ENCODE measurements at places on chromosomes 3 and 15.

DNA sequence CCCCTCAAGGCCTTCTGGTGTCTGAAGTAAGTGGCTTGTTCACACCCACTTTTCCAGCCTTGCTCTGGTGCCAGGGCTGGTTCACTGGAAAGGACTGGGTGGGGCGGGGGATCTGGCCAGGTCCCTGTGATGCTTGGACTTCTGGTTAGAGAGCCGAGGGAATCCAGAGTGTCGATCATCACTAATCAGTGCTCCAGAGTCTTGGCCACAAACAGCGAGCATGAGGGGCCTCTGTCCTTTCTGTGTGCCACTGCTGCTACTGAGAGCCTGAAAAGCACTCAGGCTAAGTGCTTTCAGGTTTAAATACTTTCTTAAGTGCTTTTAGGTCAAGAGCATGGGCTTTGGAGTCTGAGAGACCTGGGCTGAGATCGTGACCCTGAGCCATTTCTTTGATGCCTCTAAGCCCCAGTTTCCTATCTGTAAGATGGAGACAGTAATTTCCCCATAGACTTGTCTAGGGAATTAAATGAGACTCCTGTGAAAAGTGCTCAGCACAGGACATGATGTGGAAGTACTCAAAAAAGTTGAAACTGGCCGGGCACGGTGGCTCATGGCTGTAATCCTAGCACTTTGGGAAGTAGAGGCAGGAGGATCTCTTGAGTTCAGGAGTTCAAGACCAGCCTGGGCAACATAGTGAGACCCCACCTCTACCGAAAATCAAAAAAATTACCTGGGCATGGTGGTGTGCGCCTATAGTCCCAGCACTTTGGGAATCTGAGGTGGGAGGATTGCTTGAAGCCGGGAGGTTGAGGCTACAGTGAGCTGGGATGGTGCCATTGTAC, 53.8 kb upstream of the SEC22A start:
- no peak for DNase-seq

- DNase-seq = no peak
These were observed at the start of gene LIPH for GRCh38 chr3:185552358-185552877. Gene LIPH, minus strand, starts transcription at chr3:185552588. Its CDS starts 117 bp downstream, at chr3:185552471.

DNA sequence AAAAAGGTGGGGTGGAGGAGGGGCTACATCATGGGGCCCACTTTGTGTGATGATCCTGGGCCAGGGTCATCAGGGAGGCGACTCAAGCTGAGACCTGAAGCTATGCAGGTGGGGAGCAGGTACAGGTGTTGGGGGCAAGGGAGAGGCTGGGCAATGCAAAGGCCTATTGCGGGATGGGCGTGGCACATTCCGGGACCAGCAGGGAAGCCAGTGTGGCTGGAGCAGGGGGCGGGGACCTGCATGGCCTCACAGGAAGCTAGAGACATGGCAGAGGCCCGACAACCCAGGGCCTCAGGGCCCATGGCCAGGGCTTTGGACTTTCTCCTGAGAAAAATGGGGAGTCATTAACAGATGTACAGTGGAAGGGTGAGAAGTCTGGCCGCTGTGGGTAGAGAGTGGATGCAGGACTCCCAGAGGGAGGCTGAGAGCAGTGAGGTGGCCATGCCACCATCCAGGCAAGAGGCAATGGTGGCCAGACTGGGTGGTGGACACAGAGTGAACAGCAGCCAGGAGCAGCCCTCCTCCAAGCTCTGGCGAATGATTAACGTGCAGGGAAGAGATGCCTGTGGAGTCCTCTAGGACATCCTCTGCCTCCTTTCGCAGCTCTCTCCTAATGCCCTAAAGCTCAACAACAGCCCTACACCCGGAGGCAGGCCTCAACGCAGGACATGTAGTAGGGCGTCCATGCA, 122.6 kb upstream of the ATP2B2 start:
- DNase-seq = no peak

- DNase-seq = no peak
These were observed 221.4 kb downstream of the TLE3 start for GRCh38 chr15:69876064-69876940.

- DNase-seq = no peak
These were observed 499.7 kb downstream of the EDEM1 start for GRCh38 chr3:5687230-5687629.

GRCh38 chr3:160982491-160982890, 122.7 kb downstream of the B3GALNT1 start:
- DNase-seq = no peak

DNA sequence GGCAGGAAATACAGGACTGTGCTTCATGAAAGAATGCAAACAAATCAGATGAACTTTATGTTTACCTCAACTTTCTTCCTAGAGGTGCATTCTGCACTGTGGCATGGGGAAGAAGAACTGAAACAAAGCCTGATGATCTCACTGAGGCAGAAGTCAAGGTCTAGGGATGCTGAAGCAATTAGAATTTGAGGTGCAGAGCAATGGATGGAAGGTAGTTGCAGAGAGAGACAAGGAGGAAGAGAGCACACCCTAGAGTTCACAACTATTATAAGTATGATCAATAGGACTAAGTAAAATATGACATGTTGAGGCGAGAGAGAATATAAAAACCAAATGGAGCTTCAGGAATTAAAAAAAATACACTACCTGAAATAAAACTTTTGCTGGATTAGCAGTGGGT, 420.1 kb downstream of the EDEM1 start:
- no peak for DNase-seq

- DNase-seq = peak; percentile 45
These were observed 16.2 kb upstream of the VILL start for GRCh38 chr3:37974121-37975083.

- DNase-seq = no peak
These were observed 168.9 kb downstream of the ATP10A start for GRCh38 chr15:25694239-25694584.

DNA sequence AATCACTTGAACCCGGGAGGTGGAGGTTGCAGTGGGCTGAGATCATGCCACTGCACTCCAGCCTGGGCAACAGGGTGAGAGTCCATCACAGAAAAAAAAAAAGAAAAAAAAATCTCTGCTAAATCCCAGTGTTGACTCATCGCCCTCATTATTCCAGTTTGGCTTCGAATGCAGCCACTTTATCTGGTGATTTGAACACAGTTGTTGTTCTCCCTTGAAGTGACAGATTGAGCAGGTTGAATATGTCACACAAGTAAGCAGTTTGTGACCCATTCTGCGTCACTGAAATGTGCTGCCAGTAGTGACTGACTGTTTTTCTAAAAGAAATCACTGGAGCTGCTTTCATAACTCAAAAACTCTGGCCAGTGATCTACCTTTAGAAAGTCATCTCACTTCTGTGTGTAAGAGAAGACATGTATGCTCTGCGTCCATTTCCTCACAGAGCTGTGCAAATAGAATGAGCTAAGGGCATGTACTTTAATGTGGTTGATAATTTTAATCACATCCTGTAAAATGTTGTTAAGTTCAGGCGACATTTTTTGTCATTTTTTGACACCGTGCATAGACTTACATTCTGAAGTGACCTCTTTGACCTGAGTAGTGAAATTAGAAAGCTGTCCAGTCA, 12.5 kb downstream of the DOCK3 start:
- no peak for DNase-seq

DNA sequence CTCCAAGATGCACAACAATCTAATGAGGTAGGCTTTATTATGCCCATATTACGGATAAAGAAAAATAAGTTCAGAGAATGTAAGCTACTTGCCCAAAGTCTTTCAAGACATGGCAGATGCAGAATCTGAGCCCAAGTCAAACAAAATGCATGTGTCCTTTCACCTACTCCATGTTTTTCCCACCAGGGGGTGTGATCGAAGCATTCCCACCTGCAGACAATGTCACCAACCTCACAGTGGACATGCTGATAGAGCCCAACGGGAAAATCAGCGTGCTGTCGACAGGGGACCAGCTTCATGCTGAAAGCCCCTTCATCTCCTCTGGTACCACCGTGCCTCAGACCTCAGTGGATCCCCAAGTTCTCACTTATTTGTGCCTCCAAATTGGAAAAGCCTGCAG, 99.8 kb upstream of the C15orf61 start:
- DNase-seq = no peak

GRCh38 chr15:92625251-92625980, 30.2 kb downstream of the FAM174B start:
- DNase-seq = no peak

DNA sequence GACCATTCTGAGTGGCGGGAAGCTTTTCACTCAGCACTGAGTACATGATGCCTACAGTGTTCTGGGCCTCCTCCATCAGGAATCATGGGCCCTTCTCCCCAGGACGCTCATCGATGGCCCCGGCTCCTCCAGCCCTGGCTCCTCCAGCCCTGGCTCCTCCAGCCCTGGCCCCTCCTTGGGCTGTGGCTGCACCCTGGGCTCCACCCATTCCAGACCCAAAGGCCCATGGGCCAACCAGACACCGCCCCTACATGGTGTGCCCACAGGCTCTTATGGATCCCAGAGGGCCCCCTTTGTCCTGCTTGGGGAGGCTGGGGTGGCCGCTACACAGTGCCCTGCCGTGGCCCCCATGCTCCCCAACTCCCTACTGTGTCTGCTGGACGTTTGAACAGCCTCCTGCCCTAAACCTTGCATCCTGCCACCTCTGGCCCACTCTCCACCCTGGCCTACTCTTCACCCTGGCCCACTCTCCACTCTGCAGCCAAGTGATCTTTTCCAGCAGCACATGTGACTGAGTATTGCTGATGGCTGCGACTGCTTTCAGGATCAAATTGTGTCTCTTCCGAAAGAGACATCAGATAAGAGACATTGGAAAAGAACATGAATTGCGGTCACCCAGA, 57.9 kb downstream of the APBA2 start:
- no peak for DNase-seq

DNA sequence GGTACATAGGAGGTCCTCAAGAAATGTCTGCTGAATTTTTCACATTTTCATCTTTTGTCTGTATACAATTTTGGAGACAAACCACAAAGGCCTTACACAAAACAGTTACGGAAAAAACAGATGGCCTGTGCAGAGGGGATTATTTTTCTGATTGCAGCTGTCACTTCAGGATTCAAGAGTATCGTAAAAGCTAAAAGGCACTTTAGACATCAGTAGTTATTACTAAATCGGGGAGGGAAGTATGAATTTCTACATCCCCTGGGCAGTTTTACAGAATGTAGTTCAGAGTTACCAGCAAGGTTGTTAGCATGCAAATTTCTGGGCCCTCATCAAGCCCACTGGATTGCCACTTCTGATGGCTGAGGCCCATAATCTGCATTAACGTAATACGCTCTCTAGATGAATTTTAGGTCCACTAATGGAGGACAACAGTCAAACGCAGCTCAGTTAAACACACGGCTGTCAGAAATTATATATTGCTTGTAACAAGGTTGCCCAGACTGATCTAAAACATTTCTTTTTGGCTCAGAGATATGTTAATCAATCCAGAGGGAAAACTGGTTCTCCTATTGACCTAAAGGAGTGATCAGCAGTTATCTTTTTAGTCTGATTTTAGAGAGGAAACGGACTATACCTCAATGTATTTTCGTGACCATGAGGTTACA, 1.1 kb downstream of the RIOX2 start:
- no peak for DNase-seq
